Activated T-helper 1 cell treated with anti-CD3 and anti-CD28 coated beads, Interleukin-2, amount 50 U/mL, for 16 hours (primary cell): ENCODE measurements at places on chromosomes 7 and 10.

GRCh38 chr10:35056686-35057085 is 33.5 kb downstream of the CUL2 start:
- DNase-seq = no peak

- no peak for DNase-seq
Measured at GRCh38 chr7:46909601-46910051, 672.3 kb downstream of the TNS3 start.

- no peak for DNase-seq
Measured at GRCh38 chr7:34652809-34653208, 5.2 kb upstream of the NPSR1 start.

- no peak for DNase-seq
Measured at GRCh38 chr10:119724593-119725516, 995 bp upstream of the INPP5F start.

- DNase-seq = no peak
Measured at GRCh38 chr7:4713183-4713784, 31.2 kb downstream of the FOXK1 start.

GRCh38 chr7:150373049-150373801 is 4.6 kb downstream of the REPIN1 start:
- no peak for DNase-seq

GRCh38 chr7:66522518-66522917 is 106.2 kb upstream of the KCTD7 start:
- no peak for DNase-seq

DNA sequence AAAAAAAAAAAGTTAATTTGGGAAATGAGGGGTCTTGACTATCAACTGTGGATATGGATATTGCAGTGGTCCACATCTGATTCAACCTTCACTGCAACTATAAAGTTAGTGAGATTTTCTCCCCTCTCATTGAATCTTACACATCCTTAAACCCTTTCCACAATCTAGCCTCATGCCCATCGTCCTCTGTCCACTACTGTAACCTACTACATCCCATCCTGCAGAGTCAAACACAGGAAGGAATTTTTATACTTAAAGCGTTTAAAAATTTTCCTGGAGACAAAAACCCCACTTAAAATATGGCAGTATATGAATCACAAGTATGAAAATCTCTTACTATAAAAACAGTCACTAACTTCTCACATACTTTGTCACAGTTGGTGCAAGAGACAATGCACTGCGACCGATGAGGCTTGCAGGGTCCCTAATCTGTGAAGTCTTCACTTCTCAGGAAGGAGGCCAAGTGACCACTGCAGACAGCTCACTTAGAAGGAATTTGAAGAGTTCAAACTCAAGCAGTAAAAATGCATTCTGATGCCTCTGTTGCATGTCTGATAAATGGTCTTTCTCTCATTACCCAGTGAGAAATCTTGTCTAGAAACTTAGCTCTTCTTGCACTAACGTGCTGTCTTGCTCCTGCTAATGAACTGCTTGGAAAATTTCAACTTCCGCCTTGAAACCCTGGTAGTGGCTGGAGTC is 50.3 kb upstream of the ST8SIA6 start:
- DNase-seq = no peak

DNA sequence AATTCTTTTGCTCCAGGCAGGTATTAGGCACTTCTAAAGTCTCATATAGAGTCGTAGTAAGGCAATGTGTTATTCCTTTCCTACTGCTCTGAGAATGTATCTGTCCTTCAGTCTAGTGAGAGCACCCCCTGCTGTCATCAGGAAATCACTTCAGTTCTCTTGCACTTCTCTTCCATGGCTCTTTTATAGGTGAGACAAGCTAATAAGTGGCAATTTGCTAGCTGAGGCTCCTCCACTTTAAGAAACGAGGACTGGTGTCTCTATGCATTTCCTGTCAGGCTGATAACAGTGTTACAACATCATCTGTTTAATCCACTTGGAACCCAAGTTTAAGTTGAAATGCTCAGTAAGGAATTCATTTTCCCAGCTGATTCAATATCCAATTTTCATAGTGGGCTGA is 350.6 kb downstream of the TFEC start:
- no peak for DNase-seq

DNA sequence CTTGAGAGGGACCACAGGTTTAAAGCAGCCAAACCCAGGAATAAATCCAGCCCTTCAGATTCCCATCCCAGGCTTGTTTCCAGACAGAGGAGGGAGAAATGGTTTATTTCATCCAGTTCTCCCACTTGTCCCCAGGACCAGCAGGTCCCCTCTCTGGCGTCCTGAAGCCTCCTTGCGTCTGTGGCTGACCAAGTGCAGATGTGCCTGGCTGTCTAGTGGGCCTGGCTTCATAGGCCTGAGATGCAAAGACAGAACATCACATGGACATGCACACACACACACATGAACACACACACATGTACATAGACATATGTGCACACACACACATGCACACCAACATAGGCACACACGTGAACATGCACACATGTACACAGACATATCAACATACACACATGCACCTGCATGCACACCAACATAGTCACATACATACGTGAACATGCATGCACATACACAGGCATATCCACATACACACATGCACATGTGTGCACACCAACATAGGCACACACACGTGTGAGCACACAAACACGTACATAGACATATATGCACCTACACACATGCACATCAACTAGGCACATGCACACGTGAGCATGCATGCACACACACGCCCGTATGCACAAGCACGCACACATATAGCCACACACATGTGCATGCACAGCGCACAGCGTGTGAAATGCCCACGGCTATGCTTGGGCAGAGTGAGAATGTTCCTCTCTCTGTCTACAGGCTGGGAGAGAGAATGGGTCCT is 10.7 kb downstream of the FOXL3 start:
- no peak for DNase-seq

DNA sequence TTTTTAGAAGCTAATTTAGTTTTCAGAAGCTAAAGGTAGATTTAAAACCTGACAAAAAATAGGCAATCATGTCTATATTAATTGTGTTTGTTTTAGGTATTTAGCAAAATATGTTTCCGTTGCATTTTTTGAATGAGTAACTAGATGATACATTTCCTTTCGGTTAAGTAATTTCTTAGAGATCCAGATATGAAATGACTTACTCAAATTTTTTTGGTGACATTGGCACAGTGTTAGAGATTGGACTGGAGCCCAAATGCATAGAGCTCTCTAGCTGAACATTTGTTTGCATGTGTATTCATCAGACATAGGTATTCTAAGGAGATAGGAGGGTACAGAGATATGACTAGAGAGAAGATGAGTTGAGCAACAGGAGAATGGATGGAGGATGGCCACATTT is 1.9 kb downstream of the BUB3 start:
- DNase-seq = no peak

DNA sequence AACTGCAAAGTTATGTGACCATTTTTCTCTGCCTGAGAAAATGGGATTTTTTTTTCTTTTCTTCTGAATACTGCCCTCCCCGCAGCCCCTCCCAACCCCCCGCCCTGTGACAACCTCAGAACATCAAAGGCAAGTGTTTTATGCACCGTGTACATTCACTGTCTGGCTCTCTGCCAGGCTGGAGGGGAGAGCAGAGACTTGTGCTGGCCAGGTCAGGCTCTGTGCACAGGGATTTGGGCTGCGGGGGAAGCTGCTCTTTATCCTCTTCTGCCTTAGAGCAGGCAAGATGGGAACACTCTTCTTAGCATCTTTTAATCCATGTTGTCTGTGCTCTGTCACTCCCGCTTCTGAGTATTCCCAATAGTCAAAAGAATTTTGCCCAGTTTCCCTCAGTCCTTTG is 195.1 kb downstream of the CCSER2 start:
- no peak for DNase-seq

GRCh38 chr7:7682861-7683260 is 35.5 kb downstream of the RPA3 start:
- no peak for DNase-seq

DNA sequence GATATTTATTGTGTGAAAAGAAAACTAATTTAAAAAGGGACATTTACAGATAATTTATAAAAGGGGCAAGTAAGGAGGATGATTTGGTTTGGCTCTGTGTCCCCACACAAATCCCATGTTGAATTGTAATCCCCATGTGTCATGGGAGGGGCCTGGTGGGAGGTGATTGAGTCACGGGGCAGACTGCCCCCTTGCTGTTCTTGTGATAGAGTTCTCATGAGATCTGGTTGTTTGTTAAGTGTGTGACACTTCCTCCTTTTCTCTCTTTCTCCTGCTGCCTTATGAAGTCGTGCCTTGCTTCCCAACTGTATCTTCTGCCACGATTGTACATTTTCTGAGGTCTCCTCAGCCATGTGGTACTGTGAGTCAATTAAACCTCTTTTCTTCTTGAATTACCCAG is 171.0 kb upstream of the SEMA3E start:
- DNase-seq = no peak

GRCh38 chr10:48272682-48273081 is 1.8 kb downstream of the FRMPD2 start:
- DNase-seq = no peak

GRCh38 chr7:139918480-139918879 is 89.4 kb downstream of the TBXAS1 start:
- no peak for DNase-seq

- no peak for DNase-seq
Measured at GRCh38 chr7:54882694-54883093, 123.7 kb upstream of the SEC61G start.

- no peak for DNase-seq
Measured at GRCh38 chr10:34581801-34582532, 233.1 kb downstream of the PARD3 start.

DNA sequence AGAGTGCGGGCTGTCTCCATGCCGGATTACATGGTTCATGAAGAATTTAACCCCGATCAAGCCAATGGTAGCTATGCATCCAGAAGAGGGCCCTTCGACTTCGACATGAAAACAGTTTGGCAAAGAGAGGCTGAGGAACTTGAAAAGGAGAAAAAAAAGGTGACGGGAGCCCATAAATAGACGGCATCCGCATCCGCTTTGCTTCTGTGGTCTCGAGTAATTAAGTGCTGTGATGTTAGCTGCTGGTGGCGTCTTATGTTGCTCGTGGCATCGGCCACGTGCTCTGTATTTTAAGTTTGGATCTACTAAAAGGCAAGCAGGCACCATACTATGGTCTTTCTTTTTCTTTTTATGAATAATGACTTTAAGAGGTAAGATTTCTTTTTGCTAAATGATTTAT is 11.1 kb downstream of the C7orf57 start:
- no peak for DNase-seq

- no peak for DNase-seq
Measured at GRCh38 chr10:110772454-110773025, 99.2 kb upstream of the PDCD4 start.

- no peak for DNase-seq
Measured at GRCh38 chr7:88310956-88311674, 4.4 kb upstream of the STEAP4 start.

- DNase-seq = no peak
Measured at GRCh38 chr7:82562716-82563404, 119.3 kb upstream of the CACNA2D1 start.

- DNase-seq = no peak
Measured at GRCh38 chr10:670990-671389, 18.5 kb downstream of the DIP2C start.

DNA sequence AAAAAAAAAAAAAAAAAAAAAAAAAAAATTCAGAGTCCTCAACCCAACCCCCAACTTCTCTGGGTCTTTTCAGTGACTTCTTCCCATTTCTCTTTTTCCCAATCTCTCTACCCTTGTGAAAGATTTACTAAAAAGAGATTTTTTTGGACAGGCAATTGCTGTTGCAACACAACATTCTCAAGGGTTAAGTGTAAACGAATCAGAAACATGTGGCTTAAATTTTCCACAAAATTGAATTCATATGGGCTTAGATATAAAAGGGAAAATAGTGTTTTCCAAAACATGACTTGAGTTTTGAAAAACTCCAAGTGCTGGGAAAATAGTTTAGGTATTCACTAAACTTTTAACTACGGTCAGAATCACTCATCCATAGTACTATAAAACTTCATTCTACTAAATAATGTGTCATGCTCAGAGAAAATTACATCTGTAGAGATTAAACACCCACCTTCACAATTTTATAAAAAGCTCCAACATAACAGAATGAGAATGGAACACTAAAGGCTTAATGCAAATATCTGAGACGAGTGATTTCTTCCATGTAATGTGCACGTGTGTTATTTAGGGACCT is 643.1 kb downstream of the PARD3 start:
- no peak for DNase-seq

- no peak for DNase-seq
Measured at GRCh38 chr7:30789334-30789711, 18.1 kb downstream of the MINDY4 start.

DNA sequence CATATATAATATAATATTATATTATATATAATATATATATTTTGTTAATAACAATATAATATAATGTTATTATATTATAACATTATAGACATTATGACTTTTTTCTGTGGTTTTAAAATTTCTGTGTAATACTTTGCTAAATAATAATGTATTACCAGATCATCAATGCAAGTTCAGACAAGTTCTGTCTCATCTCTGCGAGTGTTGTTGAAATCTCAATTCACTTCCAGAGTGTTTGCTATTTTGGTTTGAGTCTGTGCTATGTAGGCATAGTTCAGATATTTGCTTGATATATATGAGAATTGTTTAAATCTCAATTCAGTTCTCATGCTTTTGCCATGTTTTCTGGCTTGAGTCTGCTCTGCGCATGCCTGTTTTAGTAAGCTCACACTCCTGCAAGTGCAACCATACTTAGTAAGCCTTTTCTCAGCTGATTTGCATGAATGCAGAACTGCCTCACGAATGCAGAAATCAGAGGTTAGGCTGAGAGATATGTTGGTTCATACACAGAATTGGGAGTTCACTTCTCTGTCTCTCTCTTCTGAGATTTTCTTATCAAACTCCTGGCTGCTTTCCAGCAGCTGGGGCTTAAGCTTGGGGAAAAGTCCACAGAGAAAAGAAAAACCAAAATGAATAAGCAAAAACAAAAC is 830.2 kb upstream of the SORCS1 start:
- DNase-seq = no peak

DNA sequence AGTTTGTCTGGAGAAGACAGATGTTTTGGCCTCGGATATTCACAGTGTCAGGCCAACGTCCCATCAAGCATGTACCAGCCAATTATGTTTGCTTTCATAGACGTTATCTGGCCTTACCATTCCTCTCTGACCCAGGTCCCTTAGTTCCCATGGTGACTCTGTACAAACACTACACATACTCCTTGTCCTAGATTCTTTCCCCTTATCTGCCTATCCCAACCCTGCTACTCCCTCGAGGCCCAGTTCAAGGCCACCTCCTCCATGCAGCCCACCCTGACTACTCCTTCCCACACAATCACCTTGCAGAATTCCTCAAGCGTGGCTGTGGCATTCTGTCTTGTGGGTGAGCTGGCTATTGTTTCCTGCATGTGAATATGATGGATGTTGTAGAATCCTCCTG is 155.2 kb downstream of the PRKAG2 start:
- no peak for DNase-seq

DNA sequence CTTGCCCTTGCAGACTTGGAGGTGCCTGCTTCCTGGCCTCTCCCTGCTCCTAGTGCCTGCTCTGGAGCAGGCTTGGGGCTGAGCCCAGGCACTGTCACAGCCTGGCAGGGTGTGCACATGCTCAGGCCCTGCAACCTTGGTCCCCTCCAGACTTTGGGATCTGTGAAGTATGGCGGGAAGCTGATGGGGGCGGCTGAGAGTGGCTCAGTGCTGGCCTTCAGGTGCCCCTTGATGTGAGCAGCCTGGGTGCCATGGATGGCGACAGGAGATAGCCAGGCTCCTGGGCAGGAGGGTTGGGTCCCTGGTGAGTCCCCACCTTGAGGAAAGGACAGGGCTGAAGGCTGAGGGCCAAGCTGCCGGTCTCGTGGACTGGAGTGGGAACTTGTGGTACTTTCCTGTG is 700.4 kb upstream of the KCND2 start:
- no peak for DNase-seq
